RKO (cell line): ENCODE measurements at places on chromosomes 1 and 21.

GRCh38 chr1:109441069-109441468, 14.8 kb upstream of the PSMA5 start:
- no peak for DNase-seq

DNA sequence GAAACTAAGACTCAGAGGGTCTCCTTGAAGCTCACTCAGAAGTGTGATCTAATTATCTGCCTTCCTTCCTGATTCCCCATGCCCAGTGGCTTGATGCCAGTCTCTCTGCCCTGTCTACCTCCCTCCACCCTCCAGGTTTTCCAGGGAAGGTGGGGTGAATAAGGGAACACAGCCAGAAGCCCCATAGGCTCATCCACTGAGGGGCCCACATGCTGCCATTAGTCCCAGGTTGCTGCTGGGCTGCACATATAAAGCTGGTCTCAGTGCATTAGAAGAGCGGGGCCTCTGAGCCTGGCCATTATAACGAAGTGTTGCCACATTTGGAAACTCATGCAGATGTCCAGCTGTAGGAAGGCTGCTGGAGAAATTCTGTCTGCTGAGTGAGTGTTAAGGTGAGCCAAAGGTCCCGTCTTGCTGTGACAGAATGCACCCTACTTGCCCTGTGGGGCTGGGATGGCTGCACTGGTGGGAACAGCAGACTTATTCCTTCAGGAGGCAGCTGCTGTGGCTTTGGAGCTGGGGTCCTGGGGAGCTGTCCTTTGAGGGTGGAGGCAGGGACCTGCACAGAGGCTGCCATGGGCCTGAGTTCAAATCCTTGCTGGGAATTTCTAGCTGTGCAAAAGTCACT, 2.9 kb downstream of the ADORA1 start:
- DNase-seq: no peak

DNA sequence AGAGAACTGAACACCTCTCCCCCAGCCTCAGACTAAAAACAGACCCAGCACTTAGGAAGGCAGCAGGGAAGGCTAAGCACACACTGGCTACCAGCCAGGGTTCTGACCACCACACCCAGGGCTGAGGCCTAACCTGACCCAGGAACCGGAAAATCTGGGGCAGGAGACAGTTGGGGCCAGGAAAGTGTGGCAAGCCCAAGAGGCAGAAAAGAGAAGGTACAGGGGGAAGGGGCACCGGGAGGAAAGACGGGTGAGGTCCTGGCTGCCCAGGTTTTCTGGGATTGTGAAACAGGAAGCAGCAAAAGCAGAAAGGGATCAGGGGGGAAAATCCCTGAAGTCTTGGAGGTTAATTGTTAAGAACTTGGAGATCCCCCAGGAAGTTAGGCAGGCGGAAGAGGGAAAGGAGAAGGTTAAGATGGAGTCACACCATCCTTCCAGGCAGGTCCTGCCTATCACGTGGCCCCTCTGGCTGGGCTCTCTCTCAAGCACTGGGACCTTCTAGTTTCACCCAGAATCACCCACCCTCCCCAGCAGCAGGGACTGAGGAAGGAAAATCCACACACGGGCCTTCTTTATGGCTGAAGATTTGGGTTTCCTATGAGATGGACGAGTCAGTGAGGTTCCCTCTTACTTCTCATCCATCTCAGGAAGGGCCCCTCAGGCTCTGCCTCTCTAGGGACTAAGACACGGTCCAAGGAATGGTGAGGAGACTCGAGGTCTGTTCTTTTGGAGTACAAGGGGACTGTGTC, 2.6 kb downstream of the HDGF start:
- DNase-seq: peak; percentile 55

GRCh38 chr1:164701189-164701761, 142.3 kb downstream of the PBX1 start:
- DNase-seq: no peak

- no peak for DNase-seq
Observed at GRCh38 chr1:51850420-51851223, 27.9 kb downstream of the NRDC start.

- DNase-seq: no peak
Observed at GRCh38 chr1:83637009-83637408, 361.9 kb downstream of the TTLL7 start.

DNA sequence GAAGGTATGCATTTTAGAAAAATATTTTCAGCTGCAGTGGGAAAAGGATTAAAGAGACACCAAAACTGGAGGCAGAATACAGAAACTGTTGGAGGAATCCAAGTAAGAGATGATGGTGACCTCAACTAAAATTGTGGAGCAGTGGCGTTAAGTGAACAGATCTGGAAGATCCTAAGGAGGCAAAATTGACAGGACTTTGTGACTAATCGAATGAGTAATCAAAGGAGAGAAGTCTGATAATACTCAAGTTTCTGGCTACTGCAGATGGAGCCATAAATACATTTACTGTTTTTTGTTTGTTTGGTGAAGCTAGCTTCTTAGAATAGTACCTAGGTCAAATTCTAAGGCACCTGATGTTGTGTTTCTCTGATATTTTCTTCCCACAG, 3.1 kb downstream of the CTBS start:
- peak; percentile 71 for DNase-seq

- peak; percentile 84 for DNase-seq
Observed at GRCh38 chr1:180515857-180516388, 13.5 kb upstream of the ACBD6 start.

DNA sequence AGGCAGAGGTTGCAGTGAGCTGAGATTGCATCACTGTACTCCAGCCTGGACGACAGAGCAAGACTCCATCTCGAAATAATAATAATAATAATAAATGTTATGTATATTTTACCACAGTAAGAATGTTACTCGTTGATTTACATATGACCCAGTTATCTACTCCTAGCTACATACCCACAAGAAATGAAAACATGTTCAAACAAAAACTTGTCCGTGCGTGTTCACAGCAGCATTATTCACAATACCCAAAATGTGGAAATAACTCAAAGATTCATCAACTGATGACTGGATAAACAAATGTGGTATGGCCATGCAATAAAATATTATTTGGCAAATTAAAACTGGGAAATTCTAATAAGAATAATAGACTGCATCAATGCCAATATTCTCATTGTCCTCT, 31.7 kb upstream of the ENSA start:
- DNase-seq: no peak

DNA sequence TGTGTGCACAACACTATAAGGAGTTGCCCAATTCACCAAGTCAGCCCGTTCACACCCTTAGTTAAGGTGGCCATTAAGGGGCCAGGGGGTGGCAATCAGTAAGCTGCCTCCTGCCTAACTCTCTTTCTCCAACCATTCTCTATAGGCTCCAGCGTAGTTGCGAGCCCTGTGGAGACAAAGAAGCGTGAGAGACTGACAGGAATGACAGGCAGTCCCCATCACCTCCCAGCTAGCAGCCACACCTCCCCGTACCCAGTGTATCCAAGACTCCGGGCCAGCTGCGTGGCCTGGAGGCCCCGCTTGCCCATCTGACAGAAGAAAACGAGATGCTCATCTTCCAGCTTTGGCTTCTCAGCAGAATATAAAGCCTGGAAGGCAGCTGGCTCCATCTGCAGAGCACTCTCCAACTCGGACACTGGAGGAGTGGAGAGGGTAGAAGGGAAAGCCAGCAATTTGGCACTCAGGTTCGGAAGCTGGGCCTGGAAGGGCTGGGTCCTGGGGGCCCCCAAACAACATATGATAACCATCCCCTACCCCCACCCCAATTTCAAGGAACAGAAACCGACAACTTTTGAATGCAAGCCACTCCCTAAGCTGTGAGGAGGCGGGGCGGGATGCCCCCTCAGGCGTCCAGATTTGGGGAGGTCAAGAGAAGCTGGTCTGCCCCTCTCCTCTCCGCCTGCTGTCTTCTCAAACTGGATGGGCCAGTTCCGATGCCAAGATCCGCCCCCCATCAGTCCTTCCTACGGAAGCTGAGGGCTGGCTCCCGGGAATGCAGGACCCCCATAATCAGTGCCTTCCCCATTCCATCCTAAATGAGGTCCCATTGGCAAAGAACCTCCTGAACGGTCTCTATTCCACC, 872 bp downstream of the TSTD1 start:
- DNase-seq: no peak

DNA sequence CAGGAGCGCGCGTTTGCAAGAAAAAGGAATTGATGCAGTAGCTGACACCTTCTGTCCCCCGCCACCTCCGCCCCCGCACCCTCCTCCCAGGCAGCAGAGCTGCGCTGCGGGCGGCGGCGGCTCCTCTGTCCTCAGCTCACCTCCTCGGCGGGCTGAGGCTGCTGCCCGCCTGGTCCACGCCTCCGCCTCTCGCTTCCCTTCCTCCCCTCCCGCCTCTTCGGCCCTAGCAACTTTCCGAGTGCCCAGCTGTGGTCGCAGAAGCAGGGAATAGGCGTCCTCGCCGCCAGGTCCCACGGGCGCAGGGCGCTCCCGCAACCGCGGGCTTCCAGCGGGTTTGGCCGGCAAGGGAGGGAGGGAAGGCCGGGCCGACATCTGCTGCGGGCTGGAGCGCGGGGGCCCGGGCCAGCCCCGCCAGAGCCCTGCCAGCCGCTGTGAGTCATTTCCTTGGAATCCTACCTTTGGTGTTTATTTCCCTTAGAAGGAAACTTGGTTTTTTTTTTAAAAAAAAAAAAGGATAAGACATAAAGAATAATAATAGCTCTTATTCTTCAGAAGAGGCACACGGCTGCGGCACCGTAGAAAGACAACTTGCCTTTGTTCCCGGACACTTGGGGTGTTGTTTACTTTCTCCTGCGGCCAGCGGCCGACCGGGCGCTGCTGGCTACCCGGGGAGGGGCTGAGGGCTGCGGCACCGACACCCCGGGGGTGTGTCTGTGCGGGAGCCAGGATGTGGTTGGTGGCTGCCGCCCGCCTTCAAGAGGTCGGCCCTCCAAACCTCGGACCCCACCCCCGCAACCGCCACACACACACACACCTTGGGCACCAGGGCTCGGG, 1.1 kb downstream of the SERTAD4 start:
- DNase-seq: peak; percentile 11

- DNase-seq: peak; percentile 32
Observed at GRCh38 chr1:204725821-204726448, 40.4 kb upstream of the LRRN2 start.

- DNase-seq: peak; percentile 18
Observed at GRCh38 chr1:201020721-201021629, 2.5 kb downstream of the KIF21B start.

- peak; percentile 85 for DNase-seq
Observed at GRCh38 chr1:66331658-66332547, 202.1 kb upstream of the SGIP1 start.

DNA sequence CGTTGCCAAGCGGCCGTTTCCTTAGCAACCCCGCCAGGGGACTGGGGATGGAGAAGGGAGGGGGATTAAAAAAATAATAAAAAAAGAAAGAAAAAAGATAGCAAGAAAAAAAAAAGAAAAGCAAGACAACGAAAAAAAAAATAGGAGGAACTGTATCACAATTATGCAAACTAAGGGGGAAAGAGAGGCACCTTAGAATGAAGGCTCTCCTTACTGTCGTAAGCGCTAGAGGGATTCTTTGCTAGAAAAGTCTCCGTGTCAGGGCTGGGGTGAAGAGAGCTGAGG, 625 bp upstream of the NEGR1 start:
- no peak for DNase-seq

GRCh38 chr1:151537112-151537511, 3.0 kb upstream of the TUFT1 start:
- peak; percentile 94 for DNase-seq

- peak; percentile 50 for DNase-seq
Observed at GRCh38 chr21:42652527-42653230, 742 bp upstream of the PDE9A start.

DNA sequence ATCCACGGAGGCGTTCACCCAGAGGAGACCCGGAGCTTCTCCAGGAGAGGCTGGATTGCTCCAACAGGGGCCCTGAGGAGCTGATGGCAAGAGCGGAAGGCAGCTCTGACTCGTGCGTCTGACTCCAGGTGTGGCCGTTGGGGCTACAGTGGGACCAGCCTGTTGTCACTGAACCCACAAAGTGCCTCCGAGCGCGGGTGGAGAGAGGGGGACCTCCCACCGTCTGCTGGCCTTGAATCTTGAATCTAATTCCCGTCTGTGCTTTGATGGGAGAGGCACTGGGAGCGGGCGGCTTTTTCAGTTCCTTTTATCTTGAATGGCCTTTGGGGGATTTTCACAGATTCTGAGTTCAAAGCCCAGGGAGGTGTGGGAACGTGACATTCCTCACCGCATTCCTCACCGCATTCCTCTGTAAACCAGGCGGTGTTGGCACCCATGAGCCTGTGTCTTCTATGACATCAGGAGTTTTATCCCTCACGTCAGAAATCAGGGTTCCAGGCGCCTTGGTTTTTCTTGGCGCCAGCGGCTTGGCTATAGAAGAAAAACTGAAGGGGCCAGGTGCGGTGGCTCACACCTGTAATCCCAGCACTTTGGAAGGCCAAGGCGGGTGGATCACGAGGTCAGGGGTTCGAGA, 39.2 kb upstream of the COL18A1 start:
- no peak for DNase-seq

DNA sequence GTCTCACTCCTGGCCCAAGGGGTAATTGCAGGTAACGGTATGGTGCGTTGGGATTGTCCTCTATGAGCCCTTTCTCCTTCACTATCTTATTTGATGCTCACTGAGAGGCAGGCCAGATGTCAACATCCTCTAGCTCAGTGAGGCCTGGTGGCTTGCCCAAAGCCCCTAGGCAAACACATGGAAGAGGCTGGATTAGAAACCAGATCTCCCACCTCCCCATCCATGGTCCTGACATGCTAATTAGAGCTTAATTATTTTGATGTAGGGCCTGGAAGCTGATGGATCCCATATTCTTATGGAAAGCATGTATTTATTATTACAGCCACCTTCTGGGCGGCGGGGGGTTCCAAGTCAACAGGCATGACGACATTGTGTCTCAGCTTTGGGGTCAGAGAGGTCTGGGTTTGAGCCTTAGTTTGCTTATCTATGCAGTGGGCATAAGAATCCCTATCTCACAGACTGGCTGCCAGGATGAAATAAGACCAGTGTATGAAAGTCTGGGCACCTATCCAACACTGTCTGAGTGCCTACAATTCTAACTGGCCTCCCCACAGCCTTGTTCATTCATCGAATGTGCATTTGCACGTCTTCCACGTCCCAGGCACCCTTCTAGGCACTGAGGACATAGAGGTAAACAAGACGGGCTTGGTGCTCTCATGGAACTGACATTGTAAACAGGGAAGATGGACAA, 6.2 kb downstream of the SMPDL3B start:
- DNase-seq: no peak

GRCh38 chr1:115158181-115158580, 68.9 kb upstream of the TSPAN2 start:
- no peak for DNase-seq
